ENCODE measurements at places on chromosomes 3 and 15.
A peak's percentile ranks its signal among the peaks of the same experiment; 100 is the strongest.

GRCh38 chr3:3726549-3726948, 72.7 kb upstream of the LRRN1 start:
- no peak for DNase-seq

- DNase-seq = no peak
Measured at GRCh38 chr15:80380154-80380553, 24.0 kb upstream of the ARNT2 start.

DNA sequence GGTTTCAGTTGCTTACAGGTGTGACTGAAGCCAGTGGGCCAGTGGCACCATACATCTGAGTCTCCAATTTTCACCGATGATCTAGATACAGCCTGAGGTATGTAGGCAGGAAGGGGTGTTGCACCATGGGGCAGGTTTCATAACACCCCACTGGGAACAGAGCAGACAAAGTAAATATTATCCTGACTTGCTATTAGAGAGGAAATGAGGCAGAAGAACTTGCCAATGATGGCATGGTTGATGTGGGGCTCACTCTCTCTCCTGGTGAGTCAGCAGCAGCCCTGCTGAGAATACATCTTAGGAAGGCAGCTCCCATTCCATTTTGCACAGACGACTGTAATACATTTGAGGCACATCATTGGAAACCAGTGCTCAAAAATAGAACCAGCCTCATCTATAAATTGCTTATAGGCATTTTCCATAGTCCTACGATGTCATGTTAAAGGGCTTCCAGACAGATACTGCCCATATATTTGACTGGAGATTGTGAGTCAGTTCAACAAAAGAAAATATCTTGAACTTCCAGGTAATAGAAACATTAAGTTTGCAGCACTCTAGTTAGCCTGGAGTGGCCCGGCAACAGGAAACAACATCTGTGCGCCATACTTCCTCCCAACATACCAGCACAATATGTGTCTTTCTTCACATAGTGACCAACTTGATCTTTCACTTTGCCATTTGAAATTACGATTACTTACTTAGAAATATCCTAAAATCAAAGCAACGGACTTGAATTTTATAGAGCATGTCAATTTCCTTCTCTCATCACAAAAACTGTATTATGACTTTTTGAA, 175.5 kb downstream of the NECTIN3 start:
- DNase-seq = peak; percentile 92

DNA sequence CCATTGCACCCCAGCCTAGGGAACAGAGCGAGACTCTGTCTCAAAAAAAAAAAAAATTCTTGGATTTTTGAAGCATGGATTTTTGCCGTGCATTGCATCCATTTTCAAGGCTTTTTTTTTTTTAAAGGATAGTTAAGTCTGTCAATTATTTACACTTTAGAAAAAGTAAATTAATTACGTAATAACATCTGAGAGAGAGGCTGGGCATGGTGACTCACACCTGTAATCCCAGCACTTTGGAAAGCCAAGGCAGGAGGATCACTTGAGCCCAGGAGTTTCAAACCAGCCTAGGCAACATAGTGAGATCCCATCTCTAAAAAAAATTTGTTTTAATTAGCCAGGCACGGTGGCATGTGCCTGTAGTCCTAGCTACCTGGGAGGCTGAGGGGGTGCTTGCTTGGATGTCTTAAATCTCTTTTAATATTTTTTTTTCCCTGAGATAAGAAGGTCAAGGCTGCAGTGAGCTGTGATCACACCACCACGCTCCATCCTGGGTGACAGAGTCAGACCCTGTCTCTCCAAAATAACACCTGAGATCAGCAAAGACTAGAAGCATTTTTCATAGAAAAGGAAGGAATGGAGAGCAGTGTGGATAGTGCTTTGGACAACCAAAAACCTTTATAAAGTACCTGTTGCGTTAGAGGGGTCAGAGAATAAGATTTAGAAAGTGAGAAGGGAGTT, 6.8 kb upstream of the SENP7 start:
- DNase-seq = no peak

- no peak for DNase-seq
Measured at GRCh38 chr15:42908538-42908937, 12.0 kb downstream of the TTBK2 start.

Measured in fibroblast of skin of back (primary cell).